ENCODE measurements at places on chromosomes 7 and 10.

- no peak for DNase-seq
Observed at GRCh38 chr7:31335884-31336201, 4.7 kb downstream of the NEUROD6 start.

DNA sequence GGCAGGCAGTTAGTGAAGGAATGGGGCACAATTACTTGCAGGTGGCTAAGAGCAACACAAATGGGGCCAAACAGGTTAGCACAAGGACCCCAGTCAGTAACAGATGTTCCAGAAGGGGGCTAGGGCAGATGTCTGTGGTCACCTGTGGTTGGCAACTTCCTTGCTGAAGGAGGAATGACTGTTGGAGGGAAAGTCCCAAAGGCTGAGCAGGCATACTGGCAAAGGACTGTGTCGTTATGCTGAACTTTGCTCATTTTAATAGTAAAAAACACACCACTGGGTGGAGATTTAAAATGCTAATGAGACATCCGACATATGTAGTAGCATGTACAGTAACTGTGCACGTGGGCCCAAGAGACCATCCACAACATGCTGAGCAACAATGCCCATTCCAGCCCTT, 511.6 kb downstream of the CALN1 start:
- DNase-seq = no peak

GRCh38 chr10:78066012-78066411, 32.3 kb downstream of the RPS24 start:
- DNase-seq = no peak

DNA sequence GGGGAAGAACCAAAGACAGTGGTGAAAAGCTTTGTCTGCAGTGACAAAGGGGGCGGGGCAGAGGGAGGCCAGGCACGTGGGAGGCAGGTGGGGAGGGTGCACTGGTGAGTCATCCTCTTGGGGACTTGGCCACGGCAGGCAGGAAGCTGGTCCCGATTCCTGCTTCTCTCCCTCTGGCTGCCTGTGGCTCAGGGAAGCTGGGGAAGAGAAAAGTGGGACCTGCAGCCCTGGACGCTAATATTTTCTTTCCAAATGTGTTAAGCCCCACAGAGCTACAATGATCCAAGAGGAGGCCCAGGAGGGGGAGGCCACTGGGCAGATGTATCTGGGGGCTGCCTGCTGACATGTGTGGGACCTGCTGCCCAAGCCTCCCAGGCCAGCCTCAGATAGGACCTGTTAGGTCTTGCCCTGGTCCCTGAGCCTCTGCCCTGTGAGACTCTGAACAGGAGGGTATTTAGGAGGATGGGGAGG, 231.8 kb downstream of the KCNMA1 start:
- peak; percentile 92 for DNase-seq

- DNase-seq = no peak
Observed at GRCh38 chr10:29794776-29795611, 160.2 kb upstream of the SVIL start.
